Left lung (tissue), 14 donors: ENCODE measurements at places on chromosomes 5 and 9. TPM values are rescaled to one million over a fixed set of nuclear protein-coding genes. Genes with fewer than 3 reads are reported as not detected.

- no peak for DNase-seq
Observed at GRCh38 chr5:159412284-159413046, 82.2 kb upstream of the IL12B start.

GRCh38 chr9:115328228-115328627 is 210.3 kb upstream of the TNC start:
- peak; percentile 5 for DNase-seq

- DNase-seq: no peak
Observed at GRCh38 chr5:89036166-89036565, 153.2 kb upstream of the MEF2C start.

GRCh38 chr5:96297867-96298266 is 135.2 kb downstream of the PCSK1 start:
- DNase-seq: peak; percentile 27

DNA sequence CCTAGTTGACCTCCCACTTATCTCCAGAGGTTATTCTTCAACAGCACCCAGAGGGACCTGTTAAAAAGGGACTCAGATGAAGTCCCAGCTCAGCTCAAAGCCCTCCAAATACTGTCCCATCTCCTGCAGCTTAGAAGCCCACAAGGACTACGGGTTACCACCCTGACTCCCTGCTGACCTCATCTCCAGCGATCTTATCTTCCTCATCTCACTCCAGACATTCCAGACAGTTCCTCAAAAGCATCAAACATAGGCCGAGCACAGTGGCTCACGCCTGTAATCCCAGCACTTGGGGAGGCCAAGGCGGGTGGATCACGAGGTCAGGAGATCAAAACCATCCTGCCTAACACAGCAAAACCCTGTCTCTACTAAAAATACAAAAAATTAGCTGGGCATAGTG is 263.8 kb upstream of the TLE4 start:
- DNase-seq: no peak

PCDHB15 gene
- polyA plus RNA-seq: 8.7 TPM

GRCh38 chr9:136541179-136541578 is 4.7 kb downstream of the NOTCH1 start:
- DNase-seq: no peak
